ENCODE measurements at places on chromosomes 6 and 20.

- peak; percentile 95 for ATAC-seq
These were observed 102.1 kb downstream of the TMEM242 start for GRCh38 chr6:157221049-157221816.

DNA sequence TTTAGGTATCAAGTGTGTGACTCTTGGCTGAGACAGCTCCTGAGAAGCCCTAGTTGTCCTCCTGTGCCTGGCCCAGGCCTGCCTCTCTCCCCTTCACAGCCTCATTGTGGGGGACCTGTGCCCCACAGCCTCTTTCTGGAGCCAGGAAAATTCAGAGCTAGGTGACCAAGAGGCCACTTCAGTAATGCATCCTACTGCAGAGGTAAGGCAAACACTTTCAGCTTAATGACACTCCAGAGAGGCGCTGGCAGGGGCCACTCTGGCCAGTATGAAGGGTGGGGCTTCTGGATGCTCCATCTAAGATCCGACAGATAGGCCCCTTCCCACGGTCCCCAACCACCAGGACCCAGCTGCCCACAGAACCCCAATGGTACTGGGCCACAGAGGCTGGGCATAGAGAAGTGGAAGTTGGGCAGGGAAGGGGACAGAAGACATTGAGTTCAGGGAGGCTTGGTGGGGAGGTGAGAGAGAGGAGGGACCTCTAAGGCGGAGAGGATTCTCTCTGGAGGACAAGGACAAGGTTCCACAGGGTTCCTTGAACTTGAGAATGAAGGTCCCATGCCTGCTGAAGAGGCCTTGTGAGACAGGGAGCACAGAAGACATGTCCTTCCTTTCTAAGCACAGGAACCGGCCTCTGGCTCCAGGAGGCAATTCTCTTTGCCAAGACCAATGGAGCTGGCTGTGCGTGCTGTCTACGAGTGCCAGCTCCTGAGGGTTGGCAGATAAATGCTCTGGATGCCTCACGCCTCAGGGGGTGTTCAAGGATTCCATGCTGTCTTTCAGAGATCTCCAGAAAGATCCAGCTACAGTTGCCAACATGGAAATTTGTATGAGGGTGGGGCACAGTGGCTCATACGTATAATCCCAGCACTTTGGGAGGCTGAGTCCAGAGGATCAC, 46.4 kb upstream of the TGM2 start:
- no peak for ATAC-seq

- ATAC-seq, result peak; percentile 35
These were observed 969.6 kb upstream of the GJE1 start for GRCh38 chr6:141163107-141163506.

- ATAC-seq, result no peak
These were observed 489.8 kb upstream of the MANEA start for GRCh38 chr6:95087394-95088097.

GRCh38 chr20:38430679-38431325, 4.3 kb downstream of the SNHG17 start:
- no peak for ATAC-seq

DNA sequence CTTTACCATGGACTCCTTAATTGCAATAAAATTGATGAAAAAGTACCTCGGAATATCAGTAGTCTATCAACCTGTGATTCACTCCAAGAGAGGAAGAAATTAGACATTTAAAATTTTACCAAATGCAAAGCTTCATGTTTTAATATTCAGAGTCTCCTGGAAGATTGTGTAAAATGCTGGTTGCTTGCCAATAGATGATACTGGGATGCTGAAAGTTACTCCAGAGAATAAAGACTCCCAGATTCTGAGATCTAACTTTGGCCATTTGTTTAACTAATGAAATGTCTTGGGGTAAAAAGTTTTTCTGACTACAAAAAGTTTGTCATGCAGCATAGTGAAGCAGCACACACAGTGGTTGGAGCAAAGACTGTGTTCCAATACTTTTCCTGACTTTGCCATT, 176.7 kb upstream of the RSPO3 start:
- no peak for ATAC-seq

- no peak for ATAC-seq
These were observed 62.6 kb upstream of the STMND1 start for GRCh38 chr6:17039266-17039665.

DNA sequence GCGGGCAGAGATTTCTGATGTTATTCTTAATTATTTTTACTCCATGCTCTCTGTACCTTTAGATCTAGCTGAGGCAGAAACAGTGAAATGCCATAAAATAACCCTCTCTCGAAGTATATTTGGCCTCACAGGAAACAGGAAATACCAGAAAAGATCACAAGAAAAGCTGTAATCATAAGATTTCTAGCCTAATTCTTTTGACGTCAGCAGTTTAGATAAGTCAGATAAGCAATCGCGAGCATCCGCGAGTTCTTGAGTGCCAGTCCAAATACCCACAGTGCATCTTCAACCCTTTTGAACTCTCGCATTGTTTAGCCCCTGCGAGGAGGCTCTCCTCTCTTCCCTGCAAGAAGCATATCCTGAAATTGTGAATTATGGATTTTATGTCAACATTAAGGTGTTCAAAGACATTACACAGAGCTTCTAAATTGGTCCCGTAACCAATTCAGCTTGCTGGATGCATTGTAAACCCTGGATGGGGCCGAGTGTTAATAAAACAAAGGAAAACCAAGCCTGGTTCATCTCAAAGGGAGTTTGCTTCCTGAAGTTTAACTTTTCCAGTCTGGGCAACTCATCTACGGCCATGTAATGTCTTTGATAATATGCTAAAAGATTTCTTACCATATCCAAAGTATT, 198.9 kb downstream of the MTFR2 start:
- no peak for ATAC-seq

Measured in motor neuron (in vitro differentiated cells).